Esophagus squamous epithelium (tissue), 5 donors: ENCODE measurements at places on chromosomes 6 and 20. TPM values are rescaled to one million over a fixed set of nuclear protein-coding genes. Genes with fewer than 3 reads are reported as not detected.
A peak's percentile ranks its signal among the peaks of the same experiment; 100 is the strongest.

Gene CLPSL1
- total RNA-seq: not detected

Gene PMEPA1
- 3.1 TPM for total RNA-seq

Gene LTB
- 0.66 TPM for total RNA-seq

- no peaks in the 10 kb centered on the region for H3K27me3 ChIP-seq
- no peak for DNase-seq
- H3K27ac ChIP-seq: no peak overlapping the region
- H3K4me3 ChIP-seq: no peak overlapping the region
- H3K4me1 ChIP-seq: peaks cover 28% of the 10 kb centered on the region
These were observed 3.6 kb downstream of the FBXL4 start for GRCh38 chr6:98944168-98944567.

DNA sequence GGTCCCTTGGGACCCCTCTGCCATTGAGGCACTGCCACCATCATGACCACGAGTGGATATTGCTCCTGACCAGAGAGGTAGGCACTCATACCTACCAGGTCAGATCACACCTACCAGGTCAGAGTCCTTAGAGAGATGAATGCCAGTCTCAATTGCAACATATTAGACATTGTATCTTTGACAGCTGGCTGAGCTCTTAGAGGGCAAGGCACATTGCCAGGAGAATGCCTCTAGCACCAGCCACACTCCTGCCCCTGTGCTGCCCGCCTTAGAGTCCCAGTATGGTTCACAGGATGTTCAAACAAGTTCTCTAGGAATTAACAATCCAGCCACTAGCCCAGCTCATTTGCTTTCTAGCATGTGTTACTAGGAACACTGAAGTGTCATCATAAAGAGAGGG, 65.9 kb downstream of the TMEM244 start:
- no peak for DNase-seq
- H3K4me1 ChIP-seq: no peaks in the 10 kb centered on the region
- no peaks in the 10 kb centered on the region for H3K27me3 ChIP-seq
- no peak overlapping the region for H3K27ac ChIP-seq
- no peak overlapping the region for H3K4me3 ChIP-seq
- H3K36me3 ChIP-seq: no peaks in the 10 kb centered on the region

GRCh38 chr6:22133357-22133756, 163.5 kb downstream of the PRL start:
- H3K36me3 ChIP-seq: no peaks in the 10 kb centered on the region
- DNase-seq: no peak
- H3K27ac ChIP-seq: no peak overlapping the region
- no peak overlapping the region for H3K4me3 ChIP-seq
- H3K27me3 ChIP-seq: no peaks in the 10 kb centered on the region

GRCh38 chr6:14270925-14271788, 153.6 kb downstream of the CD83 start:
- peak overlapping the region; percentile 77 for H3K27ac ChIP-seq
- H3K4me1 ChIP-seq: peaks cover 31% of the 10 kb centered on the region
- DNase-seq: no peak

GRCh38 chr6:27631609-27631916, 158.7 kb upstream of the ZNF184 start:
- H3K27ac ChIP-seq: no peak overlapping the region
- H3K4me1 ChIP-seq: no peaks in the 10 kb centered on the region
- no peaks in the 10 kb centered on the region for H3K36me3 ChIP-seq
- DNase-seq: no peak
- H3K4me3 ChIP-seq: no peak overlapping the region
- peaks cover 95% of the 10 kb centered on the region for H3K27me3 ChIP-seq

GRCh38 chr6:135537741-135538301, 40.3 kb upstream of the AHI1 start:
- H3K27ac ChIP-seq: no peak overlapping the region
- no peak overlapping the region for H3K4me3 ChIP-seq
- H3K27me3 ChIP-seq: no peaks in the 10 kb centered on the region
- H3K36me3 ChIP-seq: no peaks in the 10 kb centered on the region
- no peak for DNase-seq

DNA sequence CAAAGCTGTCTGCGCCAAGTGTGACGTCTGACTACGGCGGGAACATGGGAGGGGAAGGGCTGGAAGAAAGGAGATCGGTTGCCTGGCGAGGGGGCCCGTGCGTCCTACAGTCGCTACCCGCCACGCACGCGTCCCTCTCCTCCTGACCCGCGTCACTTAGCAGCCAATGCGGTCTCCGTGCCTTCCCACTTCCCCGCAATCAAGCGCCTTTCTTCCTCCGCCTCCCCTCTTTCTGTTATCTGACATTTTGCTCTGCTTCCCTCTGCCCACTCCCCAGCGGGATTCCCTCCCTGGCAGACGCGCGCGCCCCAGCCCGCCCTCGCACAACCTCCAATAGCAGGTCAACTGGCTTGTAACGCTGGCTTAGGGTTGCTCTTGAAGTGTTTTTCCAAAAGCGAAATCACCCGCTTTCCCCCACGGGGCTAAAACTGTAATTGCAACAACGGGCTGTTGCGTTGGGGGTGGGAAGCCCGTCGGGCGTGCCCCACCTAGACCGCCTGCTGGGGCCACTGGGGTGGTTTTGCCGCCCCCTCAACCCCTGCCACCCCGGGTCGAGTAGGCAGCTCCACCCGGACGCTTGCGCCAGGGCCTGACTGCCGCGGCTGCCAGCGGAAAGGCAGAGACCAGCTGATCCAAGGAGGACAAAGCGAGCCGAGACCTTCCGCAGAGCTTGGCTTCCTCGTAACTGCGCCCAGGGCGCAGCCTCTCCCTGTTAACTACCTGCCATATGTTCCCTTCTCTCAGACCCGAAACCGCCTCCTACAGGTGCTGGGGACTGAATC, 6.2 kb upstream of the SOX4 start:
- H3K27ac ChIP-seq: peak overlapping the region; percentile 90
- no peaks in the 10 kb centered on the region for H3K36me3 ChIP-seq
- no peak for DNase-seq
- peak overlapping the region; percentile 81 for H3K4me3 ChIP-seq
- H3K27me3 ChIP-seq: no peaks in the 10 kb centered on the region
